ENCODE measurements at places on chromosomes 5 and 9.

GRCh38 chr5:6804766-6805501 is 91.7 kb downstream of the TENT4A start:
- no peak for DNase-seq

GRCh38 chr9:19087106-19088000 is 15.4 kb downstream of the HAUS6 start:
- no peak for DNase-seq

DNA sequence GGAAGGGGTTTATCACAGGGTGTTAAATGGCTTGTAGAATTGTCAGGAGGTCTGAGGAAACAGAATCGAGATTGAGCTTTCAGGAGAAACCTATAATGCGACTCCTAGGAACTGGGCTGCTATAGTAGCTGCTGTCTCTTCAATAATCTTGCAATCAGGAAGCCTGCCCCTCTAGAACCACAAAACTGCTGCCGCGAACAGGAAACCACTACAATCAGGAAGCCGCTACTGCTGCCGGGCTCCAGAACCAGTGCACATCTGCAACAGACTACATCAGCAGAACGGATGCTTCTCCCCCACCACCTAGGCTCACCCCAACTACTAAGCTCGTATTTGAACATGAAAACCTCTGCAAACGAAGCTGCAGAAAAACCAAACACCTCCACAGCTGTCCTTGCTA is 31.6 kb downstream of the TNFSF8 start:
- DNase-seq, result no peak

DNA sequence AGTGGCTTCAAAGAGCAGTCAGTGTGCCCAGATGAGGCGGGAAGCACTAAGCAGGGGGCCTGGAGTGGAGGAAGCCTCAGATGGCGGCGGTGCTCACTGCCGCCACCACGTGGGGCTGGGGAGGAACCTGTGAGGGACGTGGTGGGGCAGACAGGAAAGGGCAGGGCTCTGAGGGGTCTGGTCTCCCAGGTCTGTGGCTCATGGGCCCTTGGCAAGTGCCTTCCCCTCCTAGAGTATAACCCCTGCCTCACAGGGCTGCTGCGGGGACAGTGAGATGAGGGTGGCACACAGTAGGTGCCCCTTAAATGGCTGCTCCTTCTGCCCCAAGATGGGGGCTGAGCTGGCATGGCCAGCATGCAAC is 26.6 kb downstream of the NR5A1 start:
- DNase-seq, result no peak

- no peak for DNase-seq
Measured at GRCh38 chr5:147538236-147538635, 28.4 kb upstream of the DPYSL3 start.

- no peak for DNase-seq
Measured at GRCh38 chr5:91007780-91008402, 375.2 kb downstream of the ARRDC3 start.

DNA sequence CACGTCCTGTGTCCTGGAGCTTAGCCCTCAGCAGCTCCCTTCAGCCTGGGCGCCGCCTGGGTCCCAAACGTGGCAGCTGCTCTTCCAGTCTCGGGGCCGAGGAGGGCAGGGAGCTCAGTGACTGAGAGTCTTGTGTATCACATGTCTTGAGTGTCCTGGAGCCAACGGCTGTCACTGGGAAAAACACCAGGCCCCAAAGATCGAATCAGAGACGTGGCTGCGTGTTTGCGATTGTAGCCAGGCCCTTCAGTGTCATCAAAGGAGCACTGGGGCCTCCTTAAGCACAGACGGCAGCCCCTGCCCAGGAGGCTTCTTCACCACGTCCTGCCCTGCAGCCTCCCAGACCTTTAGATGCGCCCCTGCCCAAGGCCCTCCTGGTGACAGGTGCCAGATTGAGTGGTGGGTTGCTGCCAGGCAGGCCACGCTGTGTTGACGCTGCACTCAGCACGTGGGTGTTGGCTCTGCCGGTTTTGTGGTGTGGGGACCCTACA is 5.7 kb upstream of the EXOC3 start:
- DNase-seq, result no peak

- DNase-seq, result no peak
Measured at GRCh38 chr9:122004589-122004988, 88.5 kb downstream of the TTLL11 start.

- DNase-seq, result no peak
Measured at GRCh38 chr9:92807757-92808725, 43.4 kb upstream of the BICD2 start.

DNA sequence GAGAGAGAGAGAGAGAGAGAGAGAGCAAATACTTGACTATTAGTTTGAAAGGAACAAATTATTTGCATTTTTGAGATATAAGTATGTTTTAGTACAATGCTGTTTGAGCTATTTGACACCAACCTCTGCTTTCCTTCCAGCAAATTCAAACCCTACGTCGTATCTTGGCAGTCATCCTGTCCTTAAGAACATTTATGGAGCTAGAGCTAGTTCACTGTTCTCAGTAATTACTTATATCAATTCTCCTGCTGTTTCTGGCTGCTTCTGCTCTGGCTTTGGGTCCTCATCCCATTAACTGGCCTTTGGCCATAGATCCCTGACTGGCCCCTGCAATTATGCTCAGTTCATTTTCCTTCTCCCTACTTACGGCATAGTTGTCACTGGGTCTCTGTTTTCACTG is 19.9 kb upstream of the ERAP2 start:
- peak; percentile 70 for DNase-seq

DNA sequence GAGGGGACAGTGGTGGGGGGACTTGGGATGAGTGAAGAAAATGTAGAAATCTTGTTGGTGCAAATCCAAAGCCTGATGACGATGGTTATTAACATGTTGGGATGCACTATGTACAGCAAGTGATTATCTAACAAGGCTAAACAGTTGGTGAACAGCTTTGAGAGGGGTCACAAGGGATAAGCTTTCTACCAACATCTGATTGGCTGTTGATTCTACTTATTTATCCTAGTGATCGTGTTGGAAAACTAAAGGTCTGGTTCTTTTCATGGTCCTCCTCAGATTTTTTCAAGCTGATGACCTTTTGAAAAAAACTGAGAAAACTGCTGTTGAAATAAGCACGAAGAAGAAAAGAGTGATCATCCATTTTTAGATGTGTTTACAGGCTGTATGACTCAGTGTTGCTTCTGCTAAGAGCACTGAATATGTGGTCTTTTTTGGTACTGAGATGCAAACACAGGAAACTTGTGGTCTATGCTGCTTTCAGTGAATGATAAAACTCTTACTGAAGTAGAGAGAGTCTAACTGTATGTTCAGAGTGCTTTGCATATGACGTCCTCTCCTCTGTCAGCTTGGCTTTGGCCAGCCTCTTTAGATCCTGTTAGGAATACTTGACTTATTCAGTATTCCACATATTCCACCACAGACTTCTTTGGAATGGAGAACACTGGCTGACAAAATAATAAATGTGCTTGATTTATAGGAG is 174.8 kb downstream of the SLF1 start:
- DNase-seq, result no peak

GRCh38 chr9:131097948-131098278 is 1.6 kb downstream of the AIF1L start:
- no peak for DNase-seq

DNA sequence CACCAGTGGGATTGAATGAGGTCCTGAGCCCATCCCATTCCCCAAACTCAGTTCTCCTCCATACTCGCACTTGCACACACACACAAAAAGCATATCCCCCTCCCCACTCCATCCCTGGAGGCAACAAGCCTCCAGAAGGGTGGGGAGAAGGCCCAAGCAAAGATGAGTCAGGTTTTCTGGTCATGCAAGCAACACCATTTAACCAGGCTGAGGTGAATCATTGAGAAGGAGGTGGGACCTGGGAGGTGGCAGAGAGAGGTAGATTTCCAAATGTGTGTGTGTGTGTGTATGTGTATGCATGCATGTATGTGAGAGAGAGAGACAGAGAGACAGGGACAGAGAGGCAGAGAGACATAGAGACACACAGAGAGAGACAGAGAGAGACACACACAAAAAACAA is 185.2 kb upstream of the TRIM32 start:
- DNase-seq, result no peak

- peak; percentile 46 for DNase-seq
Measured at GRCh38 chr9:88777498-88778312, 213.6 kb upstream of the S1PR3 start.

- DNase-seq, result no peak
Measured at GRCh38 chr5:178194026-178194425, 6.9 kb upstream of the GMCL2 start.

DNA sequence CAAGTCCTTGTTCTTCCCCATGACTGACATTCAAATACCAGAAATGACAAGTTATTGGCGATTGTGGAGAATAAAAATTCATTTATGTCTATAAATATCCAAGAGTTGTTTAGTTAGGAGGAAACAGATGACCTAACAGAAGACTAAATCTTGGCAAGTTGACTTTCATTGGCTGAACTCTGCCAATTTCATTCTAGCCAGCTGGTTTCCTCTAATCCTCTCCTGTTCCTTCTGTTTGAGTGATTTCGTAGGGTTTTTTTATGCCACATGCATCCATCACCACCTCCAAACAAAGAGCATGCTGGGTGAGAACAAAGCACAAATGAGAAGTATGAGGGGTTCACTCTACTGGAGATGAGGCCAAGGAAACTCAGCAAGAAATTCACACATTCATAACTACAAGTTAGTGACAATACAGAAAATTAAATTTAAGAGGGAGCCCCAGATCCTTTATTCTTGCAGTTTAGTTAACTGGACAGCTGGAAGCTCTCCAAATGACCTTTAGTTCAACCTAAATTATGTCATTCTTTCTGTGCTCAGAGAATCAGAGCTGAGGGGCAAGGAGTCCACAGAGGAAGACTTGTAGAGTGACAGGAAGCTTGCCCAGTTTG is 932.0 kb downstream of the TLE4 start:
- peak; percentile 69 for DNase-seq

DNA sequence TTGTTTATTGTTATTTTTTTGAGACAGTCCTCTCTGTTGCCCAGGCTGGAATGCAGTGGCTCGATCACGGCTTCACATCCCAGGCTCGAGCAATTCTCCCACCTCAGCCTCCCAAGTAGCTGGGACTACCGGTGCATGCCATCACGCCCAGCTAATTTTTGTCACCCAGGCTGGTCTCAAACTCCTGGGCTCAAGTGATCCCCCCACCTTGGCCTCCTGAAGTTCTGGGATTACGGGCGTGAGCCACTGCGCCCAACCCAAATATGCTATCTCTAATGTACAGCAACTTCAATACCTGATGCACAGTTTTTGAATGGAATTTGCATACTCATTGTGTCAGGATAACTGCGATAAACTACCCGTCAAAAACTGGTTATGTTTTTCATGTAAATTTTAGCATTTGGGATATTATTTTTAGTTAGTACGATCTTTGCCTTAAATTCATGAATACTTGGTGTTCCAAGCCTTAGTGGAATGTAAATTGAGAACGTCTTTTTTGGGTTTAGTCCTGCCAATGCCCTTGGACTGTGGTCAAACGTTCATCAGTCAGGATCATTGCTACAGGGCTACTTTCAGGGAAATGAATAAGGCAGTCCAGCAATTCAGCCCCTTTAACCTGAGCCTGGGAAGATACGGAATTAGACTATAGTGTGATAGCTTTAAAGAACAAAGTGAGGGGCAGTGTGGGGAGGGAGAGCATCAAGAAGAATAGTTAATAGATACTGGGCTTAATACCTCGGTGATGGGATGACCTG is 4.4 kb downstream of the UGCG start:
- DNase-seq, result no peak

DNA sequence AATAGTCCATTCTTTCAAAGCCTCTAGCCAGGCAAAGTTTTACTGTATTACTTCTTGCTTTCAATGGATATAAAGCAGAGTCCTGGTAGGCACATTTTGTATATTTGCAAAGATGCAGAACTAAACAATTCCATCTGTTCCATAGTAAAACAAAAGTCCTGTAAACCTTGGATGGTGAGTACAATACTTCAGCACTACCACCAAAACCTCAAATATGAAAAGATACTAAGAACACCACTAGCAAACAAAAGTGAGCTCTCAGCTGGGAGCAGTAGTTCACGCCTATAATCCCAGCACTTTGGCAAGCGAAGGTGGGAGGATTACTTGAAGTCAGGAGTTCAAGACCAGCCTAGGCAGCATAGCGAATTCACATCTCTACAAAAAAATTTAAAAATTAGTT is 195.0 kb downstream of the MSX2 start:
- DNase-seq, result no peak

- no peak for DNase-seq
Measured at GRCh38 chr9:79940919-79941318, 369.2 kb downstream of the TLE4 start.

DNA sequence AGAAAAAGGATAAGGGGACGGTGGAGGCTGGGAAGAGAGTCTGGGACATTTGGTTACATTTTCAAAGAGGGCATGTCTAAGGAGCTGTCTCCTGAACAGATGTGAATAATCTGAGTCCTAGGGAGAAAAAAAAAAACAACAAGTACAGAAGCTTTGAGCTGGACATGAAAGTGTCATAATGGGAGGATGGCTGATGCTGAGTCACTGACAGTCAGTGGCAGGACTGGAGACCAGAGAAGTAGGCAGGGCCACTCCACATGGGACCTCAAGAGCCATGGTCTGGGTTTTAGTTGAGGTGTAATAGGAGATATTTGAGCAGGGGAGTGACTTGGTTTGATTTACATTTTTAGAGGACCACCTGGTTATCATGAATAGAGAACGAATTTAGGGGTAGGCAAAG is 70.6 kb downstream of the DPYSL3 start:
- DNase-seq, result no peak

GRCh38 chr9:3628239-3628638 is 102.4 kb upstream of the RFX3 start:
- DNase-seq, result no peak

GRCh38 chr5:9549941-9550340 is 4.1 kb upstream of the SEMA5A start:
- DNase-seq, result no peak

DNA sequence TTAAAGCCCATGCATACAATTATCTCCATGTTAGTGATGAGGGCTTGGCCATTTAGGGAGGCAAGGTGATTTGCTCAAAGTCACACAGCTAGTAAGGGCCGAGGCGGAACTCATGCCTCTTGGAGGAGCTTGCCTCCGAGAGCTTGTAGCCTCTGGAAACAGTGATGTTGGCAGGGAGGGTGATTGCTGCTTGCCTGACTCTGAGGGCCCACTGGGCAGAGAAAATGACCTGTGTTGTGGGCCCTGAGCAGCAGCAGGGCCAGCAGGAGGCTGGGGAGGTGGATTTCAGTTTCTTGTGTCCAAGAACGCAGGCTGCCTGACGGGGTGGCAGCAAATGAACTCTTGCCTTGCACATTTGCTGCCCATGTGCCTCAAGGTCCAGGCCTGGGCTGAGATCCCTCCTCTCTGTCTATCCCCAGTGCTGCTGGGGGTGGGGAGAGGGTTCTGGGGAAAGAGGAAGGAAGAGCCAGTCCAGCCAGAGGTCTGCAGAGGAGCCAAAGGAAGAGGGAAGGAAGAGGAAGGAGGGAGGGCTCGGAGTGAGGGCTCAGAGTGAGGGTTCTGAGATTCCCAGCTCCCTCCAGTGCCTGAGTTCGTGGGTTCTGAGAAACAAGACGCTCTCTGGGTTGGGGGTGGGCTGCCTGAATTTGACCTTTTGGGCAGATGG is 16.2 kb upstream of the PTGS1 start:
- DNase-seq, result no peak

DNA sequence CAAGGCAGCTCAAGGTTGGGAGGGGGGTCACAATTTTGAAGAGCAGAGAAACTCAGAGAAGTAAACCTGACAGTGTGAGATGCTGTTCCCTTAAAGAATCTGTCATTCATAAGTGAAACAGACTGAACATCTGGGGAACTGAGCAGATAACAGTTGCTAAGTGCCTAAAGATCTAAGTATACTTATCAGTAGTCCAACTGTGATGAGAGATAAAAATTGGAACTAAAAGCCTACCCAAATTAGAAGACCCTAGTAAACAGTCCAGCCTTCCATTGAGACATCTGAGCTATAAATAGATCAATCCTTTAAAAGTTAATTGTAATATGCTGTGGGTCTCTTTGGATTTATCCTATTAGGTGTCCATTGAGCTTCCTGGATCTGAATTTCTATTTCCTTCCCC is 692.8 kb upstream of the ZNF608 start:
- no peak for DNase-seq
